ENCODE measurements at places on chromosomes 12 and 14.

DNA sequence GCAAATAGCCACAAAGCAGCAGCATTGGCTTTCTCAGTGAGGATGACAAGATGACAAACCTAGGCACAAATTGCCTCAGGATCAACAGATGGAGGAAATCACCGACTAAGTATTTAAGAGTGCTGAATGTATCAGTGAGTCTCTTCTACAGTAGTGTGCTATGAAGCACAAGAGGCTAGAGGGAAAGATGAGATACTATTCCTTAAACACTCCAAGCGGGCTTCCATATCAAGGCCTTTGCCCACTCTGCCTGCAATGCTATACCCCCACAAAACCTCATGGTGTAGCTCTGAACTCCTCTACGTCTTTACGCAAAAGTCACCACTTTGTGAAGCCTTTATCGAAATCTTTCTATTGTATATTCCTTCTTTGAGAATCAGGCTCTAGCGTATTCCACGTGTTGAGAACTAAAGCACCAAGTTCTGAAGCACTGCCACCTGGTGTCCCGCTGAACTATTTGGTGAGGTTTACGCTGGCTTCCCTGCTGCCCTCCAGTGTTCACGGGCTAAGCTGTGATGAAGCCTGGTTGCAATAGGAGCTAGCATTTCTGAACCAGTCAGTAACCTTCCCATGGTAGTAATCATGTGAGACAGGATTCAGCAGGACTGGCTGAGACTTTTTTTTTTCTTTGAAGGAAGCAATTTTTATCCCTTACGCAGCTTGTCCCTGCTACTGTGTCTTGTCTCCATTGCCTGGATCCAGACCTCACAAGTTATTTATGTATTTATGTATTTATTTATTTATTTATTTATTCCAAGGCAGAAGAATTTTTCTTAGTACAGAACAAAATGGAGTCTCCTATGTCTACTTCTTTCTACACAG is 426.5 kb upstream of the OR4E1 start:
- no peak for DNase-seq

- no peak for DNase-seq
These were observed 20.9 kb downstream of the DLGAP5 start for GRCh38 chr14:55170526-55170925.

GRCh38 chr12:112964915-112965314 is 13.4 kb upstream of the OAS2 start:
- DNase-seq: no peak

DNA sequence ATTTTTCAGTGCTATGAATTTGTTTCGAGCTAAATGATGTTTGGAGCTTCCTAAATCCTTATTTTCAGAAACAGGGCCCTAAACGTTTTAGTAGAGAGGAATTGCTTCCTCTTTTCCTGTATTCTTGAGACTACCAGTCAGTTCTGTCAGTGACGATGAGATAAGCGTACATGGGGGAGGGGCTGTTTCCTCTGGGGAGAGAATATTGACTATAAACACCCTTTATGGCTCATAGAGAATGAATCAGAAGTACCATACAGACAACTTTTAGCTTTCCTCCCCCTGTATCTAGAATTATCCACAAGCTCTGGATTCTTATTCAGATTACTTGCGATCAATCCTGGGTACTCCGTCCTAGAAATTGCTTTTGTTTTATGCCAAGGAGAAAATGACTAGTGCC is 5.1 kb downstream of the TBK1 start:
- DNase-seq: no peak

DNA sequence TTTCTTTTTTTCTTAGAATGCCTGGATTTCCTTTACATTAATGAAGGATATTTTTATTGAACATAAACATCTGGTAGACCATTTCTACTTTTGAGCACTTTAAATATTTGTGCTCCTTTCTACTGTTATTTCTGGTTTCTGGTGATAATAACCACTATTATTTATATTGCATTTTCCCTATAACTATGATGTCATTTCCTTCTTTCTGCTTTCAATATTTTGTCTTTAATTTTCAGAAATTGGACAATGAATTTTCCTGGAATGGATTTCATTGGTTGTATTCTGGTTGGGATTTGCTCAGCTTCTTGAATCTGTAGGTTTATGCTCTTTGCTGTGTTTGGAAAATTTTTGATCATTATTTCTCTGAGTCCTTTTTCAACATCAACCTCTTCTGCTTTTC is 5.2 kb upstream of the PRH1 start:
- DNase-seq: no peak

DNA sequence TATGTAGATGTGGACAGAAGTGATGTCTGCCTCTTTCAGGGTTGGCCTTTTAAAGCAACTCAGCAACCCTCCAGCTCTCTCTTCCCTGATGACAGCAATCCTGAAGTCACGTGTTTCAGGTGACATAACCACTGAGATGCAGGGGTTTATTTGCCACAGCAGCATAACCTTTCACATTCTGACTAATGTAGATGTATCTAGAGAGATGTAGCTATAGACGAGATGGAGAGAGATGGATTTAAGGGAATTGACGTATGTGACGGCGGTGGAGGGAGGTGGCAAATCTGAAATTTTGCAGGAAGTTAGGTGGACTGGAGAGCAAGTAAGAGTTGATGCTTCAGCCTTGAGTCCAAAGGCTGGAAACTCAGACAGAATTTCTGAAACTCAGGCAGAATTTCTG is 126.0 kb downstream of the ZFP36L1 start:
- DNase-seq: no peak

DNA sequence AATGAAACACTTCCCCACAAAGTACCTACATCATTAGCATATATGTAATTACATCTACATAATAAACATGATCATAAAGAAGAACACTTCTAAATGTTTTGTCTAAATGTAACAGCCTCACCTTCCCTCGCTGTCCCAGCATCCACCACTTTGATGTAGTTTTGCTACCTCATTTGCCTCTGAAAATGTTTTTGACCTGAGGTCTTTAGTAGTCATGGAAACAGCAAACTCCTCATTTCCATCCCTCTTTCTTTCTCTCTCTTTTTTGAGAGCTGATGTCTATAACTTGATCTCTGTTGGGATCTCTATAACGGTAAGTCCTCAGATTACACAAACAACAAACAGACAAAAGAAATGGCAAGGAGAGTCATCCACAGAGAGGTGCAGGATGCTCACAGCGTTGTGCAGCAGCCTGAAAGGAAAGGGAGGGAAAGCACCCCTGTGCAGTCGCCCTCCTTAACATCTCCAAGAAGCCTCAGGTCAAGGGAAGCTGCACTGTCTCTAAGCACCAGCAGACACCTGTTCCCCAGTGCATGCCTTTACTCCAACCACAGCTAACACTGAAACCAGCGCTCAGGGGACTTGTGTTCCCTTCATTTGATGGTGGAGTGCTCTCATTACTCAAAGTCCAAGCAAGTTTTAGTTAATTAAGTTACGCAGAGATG is 268.7 kb downstream of the TMEM132D start:
- DNase-seq: no peak

- DNase-seq: no peak
These were observed 10.7 kb downstream of the APOLD1 start for GRCh38 chr12:12796171-12796570.

DNA sequence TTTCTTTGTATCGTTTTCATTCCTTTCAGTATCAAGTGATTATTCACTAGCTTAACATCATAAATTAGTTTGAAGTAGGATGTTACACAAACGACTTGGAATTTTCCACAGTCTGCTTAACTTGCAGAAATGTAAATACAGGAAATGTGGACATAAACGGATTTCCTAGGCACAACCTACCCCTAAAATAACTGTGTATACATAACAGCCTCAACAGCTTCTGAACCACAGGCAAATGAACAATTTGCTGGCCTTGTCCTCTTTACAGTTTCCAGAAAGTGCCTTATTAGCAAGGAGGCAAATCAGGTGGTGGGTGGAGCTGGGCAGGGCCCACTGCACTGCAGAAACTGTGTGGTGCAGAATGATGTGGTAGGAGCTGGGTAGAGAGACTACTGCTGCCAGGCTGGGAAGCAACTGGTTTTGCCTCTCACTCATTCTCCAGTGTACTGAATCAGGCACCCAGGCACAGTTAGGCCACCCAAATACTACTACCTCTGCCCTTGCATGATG is 14.1 kb downstream of the DRAM1 start:
- no peak for DNase-seq

- DNase-seq: no peak
These were observed 4.5 kb downstream of the SUPT16H start for GRCh38 chr14:21379338-21379737.

- DNase-seq: no peak
These were observed 3.2 kb upstream of the NUMB start for GRCh38 chr14:73461478-73462047.

- peak; percentile 28 for DNase-seq
These were observed 292.9 kb downstream of the MED13L start for GRCh38 chr12:115984616-115985015.

DNA sequence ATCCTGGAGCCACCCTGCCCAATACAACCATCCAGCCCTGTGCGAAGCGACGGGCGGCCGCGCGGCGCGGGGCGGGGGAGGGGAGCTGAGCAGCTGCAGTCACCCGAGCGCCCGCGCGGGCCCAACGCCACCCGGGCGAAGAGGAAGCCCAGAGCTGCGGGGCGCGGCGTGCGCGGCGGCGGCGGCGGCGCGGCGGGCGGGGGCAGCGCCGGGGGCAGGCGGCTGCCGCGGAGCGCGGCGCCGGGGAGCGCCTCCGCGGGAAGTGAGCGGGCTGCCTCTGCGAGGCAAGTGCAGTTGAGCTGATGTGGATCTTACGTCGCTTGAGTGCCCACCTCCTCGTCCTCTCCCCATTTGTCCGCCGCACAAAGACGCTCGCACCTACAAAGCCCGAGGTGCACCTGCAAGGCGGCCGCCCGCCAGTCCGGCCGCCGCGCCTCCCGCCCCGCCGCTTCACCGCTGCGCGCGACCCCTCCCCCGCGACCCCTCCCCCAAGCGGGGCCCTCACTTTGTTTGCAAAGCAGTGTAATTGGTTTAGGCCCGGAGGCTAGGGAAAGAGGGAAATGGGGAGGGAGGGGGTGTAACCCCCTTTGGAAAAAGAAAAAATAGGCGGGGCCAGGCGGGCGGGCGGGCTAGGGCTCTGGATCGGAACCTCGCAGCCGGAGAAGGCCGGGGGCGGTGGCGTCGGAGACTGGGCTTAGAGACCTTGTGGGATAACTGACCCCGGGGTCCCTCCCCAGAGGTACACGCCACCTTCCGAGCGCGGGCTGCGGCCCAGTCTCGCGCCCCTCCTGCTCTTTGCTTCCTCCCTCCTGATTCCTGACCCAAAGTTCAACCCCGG is at the start of the genes FOXA1 and TTC6:
Gene FOXA1, minus strand, starts transcription at position 279 of the 838 bp plus-strand sequence. Its CDS starts 277 bp downstream, at position 2.
Gene TTC6, plus strand, starts transcription at position 659 of the 838 bp plus-strand sequence. CDS start 26,436 bp downstream, outside the sequence.
- peak; percentile 89 for DNase-seq

Measured in NCI-H1436 (cell line).